Non-pigmented ciliary epithelial cell (primary cell): ENCODE measurements at places on chromosomes 7 and 10.

DNA sequence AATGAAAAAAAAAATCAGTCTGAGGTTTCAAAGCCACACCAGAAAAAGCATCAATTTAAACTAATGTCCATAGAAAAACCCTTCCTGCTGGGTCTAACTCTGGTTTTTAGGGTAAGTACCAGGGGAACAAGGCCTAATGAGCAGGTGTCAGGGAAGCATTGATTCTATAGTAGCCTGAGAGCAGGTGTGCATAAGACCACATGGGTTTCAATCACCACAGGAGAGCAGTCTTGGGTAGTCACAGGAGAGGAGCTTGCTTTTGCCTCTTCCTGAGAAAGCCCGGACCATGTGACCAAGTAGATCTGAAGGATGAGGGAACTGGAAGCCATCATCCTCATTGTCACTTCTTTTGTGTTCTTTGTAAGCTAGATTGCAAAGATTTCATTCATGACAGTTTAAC, 66.3 kb upstream of the AGK start:
- no peak for DNase-seq

- DNase-seq, result no peak
Observed at GRCh38 chr10:48423884-48424283, 117.4 kb downstream of the MAPK8 start.

GRCh38 chr10:124011464-124011863, 81.9 kb downstream of the CHST15 start:
- no peak for DNase-seq

- no peak for DNase-seq
Observed at GRCh38 chr7:133562621-133563020, 309.7 kb downstream of the EXOC4 start.

DNA sequence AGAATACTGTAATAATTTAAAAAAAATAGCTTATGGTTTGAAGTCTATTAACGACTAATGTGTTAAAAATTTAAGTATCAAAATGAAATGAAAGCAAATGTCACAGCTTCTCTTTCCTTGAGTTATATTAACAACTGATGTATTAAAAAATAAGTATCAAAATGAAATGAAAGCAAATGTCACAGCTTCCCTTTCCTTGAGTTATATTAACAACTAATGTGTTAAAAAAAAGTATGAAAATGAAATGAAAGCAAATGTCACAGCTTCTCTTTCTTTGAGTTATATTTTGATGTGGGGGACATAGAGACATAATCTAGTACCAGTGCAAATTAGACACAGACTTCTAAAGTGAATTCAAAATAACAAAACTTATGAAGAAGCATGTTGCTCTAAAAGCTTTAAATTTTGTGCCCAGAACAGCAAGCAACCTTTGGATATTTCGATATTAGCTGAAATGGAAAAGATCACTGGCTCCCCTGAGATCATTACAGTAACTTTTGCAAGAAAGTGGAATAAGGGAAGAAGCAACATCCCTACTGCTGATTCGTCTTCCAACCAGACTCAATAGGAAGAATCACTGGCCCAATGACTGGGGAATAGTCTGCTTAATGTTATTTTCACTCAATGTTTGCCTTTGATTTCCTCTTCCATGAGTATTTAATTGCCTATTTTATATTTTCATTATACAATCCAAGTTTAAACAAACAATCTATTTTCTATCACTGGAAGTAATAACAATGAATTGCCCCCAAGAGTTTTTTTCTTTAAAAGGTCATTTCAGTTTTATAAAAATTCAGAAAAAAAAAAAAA, 8.0 kb downstream of the SKAP2 start:
- no peak for DNase-seq

GRCh38 chr7:40447345-40447744, 312.5 kb downstream of the SUGCT start:
- no peak for DNase-seq

DNA sequence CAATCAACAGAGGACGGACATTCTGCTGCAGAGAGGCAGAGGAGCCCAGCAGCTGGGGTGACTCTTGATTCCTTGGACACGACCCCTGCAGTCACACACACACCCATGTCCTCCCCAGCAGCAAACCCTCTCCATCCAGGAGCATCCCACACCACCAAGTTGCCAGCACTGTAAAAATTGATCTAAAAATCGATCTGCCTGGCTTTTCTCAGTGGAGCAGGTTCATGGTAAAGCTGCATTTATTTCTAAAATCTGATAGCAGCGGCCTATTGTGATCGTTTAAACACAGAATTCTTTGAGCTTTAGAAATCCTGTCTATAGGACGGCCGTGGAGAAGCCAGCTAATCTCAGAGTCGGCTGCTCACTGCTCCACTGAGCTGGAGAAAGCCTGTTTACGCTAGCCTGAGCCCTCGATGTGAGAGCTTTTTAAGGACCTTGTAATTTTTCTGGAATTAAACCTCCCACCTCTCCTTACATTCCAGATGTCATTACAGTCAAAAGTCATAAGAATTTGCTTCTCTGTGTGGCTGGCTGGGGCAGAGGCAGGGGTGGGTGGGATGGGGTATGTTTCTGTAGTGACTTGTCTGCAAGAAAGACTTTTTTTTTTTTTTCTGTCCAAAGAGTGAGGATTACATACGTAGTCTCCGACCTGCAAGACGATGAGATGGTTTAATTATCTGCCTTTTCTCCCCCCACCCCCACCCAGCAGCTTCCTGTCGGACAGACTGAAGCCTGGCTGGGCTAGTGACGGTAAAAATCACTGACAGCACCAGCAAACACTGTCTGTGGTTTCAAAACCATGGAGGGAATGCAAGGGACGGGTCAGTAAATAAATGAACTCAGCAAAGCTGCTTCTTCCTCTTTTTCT, 31.6 kb downstream of the TRIM8 start:
- DNase-seq, result peak; percentile 96

DNA sequence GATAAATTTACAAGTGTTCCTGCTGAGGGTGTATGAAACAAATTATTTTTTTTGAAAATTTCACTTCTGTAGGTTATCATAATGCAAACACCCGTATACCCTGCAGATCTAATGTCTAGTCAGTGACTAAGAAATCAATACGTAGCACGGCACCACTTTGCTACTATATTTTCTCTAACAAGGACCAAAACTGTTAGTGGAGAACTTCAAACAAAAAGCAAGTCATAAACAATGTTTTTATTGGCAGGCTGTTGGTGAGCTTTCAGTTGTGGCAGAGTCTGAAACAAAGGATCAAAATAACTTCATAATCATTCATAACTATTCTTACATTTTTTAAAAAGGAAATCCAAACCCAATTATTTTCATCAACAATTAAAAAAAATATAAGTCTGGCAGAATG, 11.8 kb downstream of the SEM1 start:
- no peak for DNase-seq

- DNase-seq, result no peak
Observed at GRCh38 chr7:124800386-124800785, 34.8 kb upstream of the GPR37 start.

- no peak for DNase-seq
Observed at GRCh38 chr7:30721211-30721610, 30.7 kb upstream of the INMT start.

DNA sequence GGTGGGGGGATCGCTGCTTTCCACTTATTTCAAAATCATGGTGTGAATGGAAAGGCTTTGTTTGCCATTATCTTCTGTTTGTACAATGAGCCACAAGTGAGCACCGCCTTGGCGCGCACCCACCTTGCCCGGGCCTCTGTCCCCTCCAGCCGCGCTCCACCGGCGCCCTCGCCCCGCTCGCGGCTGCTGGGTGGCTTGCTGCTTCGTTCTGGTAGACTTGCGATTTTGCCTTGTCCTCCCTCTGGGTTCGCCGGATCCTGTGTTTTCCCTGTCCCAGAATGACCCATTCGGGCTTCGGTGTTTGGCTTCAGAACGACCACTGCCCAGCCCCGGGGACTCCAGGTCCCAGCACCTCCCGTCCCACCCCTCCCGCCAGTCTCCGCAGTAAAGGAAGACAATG, 273.0 kb upstream of the BMPER start:
- no peak for DNase-seq

DNA sequence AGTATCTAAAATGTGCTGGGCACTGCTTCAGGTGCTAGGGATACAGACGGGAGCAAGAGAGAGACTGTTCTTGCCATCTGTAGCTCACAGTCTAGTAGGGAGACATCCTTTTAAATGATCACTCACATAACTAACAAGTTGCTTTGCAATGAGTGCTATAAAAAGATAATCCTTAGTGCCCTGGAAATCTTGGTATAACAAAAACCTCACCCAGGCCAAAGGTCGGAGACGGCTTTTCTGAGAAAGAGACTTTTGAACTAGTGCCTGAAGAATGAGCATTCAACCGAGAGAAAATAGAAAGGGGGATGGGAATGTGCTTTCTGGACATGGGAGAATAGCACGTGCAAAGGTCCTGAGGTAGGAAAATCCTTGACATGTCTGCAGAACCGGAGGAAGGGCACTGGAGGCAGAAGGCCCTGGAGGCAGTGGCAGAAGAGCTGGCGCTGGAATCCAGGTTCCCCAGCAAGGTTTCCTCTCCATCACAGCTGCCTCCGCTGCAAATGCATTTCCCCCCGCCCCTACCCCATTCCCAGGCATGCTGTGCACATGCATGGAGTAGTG, 89.4 kb downstream of the COL13A1 start:
- DNase-seq, result no peak

DNA sequence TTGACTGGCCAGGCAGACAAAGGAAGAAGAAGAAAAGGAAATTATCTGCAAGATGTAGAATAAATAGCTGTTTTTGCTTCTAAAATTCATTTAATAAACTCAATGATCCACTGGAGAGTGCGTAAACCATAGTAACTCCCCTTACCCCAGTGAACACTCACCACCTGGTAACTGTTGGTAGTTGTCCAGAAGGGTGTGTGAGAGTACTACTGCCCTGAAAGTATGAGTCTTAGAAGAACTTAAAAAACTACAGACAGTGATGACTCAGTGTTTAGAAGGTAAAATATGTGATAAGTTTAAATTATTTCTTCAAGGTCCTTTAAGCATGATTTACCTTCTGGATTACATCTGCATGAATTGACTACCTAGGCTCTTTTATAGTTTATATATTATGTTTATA, 53.0 kb upstream of the SEMA3A start:
- DNase-seq, result no peak

- DNase-seq, result peak; percentile 15
Observed at GRCh38 chr7:33495207-33495606, 365.8 kb downstream of the BBS9 start.

DNA sequence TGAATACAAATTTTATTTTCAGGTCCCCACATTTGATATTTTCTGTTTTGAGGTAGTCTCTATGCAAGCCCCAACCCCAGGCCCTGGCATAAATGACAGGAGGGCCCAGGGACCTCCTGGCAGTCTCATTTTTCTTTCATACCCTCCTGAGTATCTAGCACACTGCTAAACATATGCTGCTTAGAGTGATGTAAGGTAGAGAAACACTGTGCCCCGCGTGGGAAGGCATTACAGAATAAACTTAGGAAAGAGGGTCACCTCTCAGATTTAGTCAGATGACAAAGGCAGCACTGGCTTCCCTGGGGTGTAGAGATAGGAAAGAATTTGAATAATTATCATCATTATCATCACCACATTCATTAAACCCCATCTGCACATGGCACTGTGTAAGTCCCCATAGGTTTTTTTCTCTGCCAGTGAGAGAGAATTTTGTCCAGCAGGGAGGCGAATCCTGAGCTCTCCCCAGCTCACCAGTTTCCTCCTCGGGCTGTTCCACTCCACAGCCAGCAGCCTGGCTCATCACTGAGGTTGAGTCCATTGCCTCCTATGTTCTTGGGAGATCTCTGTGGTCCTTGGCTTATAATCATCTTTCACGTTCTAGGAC, 507.3 kb upstream of the GALNT17 start:
- no peak for DNase-seq

DNA sequence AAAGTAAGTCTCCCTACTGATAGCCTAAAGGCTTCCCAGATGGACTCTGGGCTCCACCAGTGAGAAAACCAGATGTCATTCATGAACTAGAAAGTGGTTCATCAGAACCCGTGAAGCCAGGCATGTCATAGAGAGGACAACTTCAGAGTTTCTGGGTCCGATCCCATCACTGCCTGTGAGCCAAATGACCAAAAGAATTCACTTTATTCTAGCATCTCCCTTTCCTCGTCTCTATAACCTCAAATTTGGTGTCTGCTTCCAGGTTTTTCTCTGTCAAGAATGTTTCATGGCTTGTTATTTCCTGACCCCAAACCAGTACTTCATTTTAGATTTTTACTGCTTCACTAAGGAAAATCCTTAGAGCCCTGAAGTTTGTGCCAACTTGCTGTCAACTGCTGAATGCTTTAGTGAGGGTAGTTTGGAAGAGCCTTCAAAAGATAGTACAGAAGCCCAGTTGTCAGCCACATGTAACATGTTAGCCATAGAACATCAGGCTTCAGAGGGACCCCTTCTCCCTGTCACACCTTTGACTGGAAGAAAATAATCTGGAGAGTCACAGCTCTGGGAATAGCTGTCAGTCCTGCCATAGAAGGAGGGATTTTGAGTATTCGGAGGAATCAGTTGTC, 34.0 kb downstream of the ITGB8 start:
- no peak for DNase-seq

- DNase-seq, result no peak
Observed at GRCh38 chr10:48609899-48610584, 5.2 kb upstream of the ARHGAP22 start.

DNA sequence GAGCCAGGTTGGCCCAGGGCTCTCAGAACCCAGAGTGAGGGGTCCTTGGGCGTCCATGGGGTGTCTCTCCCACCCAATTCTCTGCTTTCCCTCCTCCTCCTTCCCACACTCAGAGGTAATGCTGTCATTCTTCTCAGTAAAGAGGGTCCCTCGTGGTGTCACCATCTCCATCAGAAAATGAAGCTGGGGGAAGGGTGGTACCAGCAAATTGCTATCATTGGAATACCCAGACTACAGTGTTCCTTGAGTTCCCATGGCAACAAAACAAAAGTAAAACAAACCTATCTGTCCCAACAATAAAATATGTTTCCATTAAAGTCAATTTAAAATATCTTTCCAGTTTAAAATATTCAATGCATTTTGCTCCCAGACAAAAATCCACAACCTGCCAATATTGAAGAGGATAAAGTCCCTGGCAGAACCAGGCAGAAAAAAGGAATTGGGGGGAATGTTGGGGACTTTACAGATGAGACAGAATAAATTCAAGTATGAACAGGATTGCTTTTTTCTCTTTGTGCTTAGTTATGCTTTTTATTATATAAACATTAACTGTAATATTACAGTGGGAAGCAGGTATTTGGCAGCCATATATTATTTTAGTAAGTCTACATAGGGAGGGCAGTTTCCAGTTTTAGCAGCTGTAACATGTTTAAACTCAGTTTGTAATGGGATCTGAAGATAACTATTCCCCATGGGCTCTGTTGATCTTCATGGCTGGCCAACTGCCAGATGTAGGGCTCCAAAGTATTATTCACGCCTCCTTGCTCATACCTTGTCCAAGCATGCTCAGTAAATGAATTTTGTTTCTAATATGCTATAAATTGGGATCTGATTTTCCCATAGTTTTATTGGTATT, 182.1 kb downstream of the ARID5B start:
- peak; percentile 54 for DNase-seq

- no peak for DNase-seq
Observed at GRCh38 chr10:98920807-98921206, 314.8 kb downstream of the HPSE2 start.
